Choroid plexus epithelial cell (primary cell): ENCODE measurements at places on chromosomes 13 and 19.

- peak; percentile 99 for DNase-seq
Observed at GRCh38 chr19:9791552-9792205, 23.1 kb upstream of the ZNF846 start.

DNA sequence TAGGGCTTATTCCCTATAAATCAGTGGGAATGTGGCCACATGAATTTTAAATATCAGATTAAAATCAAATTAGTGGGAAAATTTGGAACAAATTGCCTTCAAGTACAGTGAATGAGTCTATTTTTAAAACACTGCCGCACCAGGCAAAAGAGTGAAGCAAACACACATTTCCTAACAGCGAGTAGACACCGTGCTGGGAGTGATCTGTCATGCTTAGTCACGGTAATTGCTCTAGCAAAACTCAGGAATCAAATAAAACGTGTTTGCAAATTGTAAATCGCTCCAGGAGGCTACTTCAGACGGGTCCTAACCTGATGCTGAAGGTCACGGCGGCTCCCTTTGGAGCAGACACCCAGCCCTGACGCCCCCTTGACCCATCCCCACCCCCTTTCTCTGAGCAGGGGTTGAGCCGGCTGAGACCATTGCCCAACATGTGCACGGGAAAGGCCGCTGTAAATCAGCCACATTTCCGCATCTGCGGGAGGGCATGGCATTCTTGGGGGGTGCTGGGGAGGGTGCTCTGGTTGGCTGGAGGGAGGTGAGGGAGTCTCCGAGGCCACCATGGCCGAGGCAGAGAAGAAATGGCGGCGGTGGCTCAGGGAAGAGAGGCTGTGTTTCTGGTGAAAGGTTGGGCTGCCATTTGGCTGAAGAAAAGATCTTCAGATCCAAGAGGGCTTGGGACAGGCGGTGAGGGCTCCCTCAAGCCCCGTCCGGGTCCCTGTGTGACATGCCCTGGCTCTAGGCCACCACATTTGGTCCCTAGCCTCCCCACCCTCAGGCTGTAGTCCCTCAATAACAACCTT lies 8.9 kb downstream of the CEBPA start:
- DNase-seq: peak; percentile 86

DNA sequence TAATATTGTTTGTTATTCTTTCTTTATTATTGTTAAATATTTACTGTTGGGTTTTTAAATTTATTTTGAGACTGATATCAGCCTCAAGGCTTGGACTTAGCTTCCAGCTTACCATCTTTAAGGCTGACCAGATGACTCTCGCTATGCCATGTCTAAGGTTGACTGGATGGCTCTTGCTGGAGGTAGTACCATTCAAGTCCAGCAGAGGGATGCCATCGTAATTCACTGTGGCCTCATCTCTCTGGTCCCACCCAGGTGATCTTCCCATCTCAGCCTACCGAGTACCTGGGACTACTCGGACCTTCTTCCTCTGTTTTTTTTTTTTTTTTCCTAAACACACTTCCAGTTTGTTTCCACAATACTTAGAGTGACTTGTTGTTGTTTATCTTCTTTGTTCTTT lies 41.7 kb upstream of the ZNF91 start:
- DNase-seq: no peak

- DNase-seq: no peak
Observed at GRCh38 chr13:47869776-47870175, 131.3 kb downstream of the SUCLA2 start.

DNA sequence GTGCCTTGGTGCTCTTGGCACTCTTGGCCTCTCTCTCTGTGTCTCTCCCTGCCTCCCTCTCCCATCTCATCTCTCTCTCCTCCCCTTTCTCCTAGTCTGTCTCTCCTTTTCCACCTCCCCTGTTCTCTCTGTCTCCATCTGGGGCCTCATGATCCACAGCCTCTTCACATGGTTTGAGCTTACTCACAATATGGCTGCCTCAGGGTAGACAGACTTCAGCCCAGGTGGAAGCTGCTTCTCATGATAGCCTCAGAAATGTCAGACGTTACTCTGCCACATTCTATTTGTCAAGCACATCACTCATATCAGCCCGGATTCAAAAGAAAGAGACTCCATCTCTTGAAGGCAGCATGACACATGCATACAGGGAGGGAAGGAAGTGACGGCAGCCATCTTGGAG lies 18.4 kb upstream of the S1PR4 start:
- DNase-seq: no peak

DNA sequence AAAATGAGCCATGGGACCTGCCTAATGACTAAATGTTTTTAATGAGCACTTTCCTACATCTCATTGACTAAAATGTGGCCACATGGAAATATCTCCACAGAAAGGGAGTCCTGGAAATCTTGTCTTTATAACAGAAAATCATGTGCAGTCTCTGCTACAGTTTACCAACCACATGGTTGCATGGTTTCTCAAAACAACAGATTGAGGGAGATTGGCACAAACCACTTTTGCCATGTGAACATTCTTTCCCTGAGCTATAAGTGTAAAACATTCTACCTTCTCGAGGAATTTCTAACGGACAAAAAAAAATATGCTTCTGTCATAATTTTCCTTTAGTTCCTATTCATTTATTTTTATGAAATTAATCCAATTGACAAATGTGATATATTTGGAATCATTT lies 218.9 kb upstream of the SLITRK5 start:
- DNase-seq: no peak

DNA sequence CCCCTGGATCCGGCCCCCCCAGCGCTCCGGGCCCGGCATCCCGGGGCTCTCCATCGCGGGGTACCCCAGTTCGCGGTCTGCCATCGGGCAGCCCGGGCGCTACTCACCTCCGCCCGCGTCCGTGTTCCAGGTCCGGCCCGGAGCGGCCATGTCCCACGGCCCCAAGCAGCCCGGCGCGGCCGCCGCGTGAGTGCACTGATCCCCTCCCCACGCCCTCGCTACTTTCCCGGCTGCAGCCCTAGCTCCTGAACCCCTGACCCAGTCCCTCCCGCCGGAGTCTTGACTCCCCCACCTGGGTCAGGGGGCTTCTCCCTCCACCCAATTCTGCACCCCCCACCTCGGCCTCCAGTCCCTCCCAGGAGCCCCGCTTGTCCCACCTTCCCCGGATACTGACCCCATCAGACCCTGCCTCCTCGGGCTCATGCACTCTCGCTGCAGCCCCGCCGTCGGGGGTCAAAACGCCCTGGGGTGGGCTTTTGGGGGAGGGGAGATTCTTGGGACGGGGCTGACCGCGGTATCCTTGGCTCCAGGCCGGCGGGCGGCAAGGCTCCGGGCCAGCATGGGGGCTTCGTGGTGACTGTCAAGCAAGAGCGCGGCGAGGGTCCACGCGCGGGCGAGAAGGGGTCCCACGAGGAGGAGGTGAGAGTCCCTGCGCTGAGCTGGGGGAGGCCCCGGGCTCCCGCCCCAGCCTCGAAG lies 566 bp downstream of the HMG20B start:
- DNase-seq: peak; percentile 17

- no peak for DNase-seq
Observed at GRCh38 chr19:2783781-2784145, 690 bp upstream of the SGTA start.

GRCh38 chr19:474126-475078 lies 13.6 kb upstream of the SHC2 start:
- no peak for DNase-seq

GRCh38 chr13:94305463-94305862 lies 174.0 kb downstream of the DCT start:
- peak; percentile 94 for DNase-seq

- DNase-seq: no peak
Observed at GRCh38 chr13:28529836-28530235, 34.9 kb upstream of the FLT1 start.

GRCh38 chr13:110597041-110597689 lies 18.2 kb upstream of the NAXD start:
- DNase-seq: no peak

- no peak for DNase-seq
Observed at GRCh38 chr13:101262306-101262705, 154.0 kb downstream of the NALCN start.

DNA sequence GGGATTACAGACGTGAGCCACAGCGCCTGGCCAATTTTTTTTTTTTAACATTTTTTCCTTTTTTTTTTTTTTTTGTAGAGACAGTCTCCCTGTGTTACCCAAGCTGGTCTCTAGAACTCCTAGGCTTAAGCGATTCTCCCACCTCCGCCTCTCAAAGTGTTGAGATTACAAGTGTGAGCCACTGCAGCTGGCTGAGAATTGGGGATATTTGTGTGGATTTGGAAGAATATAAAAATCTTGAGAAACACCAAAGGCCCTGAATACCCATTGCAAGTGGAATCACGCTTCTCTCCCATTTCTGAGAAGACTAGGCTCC lies 79.9 kb upstream of the ABCC4 start:
- DNase-seq: no peak

DNA sequence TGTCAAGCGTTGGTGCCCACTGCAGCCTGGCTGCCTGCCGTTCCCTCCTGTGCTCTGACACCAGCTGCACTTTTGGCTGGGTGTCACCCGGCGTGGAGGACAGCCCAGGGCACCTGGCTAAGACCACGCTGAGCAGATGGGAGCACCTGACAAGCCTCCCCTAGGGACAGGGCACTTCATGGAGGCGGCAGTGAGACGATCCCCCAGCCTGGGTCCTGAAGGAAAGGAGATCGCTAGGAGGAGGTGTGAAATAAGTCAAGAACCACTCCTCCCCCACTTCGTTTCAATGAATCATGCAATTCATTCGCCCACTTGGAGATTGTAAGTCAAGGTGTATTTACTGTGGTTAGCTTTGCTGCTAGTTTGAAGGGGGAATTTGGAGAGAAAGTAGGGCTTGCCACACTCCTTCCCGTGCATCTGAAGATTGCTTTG lies 38.8 kb downstream of the VSTM2B start:
- no peak for DNase-seq

GRCh38 chr13:95115525-95115924 lies 185.7 kb downstream of the ABCC4 start:
- no peak for DNase-seq

- DNase-seq: no peak
Observed at GRCh38 chr13:92473765-92474475, 752.7 kb upstream of the GPC6 start.

GRCh38 chr13:75506018-75506417 lies 24.0 kb upstream of the TBC1D4 start:
- no peak for DNase-seq

DNA sequence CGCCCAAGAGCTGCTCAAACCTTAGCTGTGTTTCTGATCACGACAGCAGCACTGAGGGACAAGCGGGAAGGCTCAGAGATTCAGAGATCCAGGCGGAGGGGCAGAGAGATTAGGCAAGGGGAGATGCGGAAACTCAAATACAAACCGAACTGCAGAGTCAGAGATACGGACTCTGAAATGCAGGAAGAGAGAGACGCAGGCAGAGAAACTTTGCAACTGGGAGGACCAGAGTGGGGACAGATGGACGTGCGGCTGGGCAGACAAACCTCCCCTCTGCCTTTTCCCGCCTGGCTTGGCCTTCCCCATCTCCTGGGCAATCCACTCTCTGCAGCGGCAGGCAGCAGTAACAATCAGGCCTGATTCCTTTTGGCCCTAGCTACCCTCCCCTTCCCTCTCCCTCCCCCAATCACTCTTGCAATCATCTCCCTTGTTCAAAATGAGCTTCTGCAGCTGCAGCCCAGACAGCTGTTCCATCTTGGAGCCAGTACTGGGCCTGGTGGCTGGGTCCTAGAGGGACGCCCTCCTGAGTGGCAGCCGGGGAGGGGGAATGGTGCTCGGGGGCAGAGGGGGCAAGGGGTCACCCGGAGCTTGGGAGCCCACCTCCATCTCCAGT lies 29.7 kb downstream of the OLFM2 start:
- DNase-seq: no peak

- no peak for DNase-seq
Observed at GRCh38 chr13:65959305-65959704, 1270.8 kb downstream of the PCDH9 start.

GRCh38 chr13:90534617-90535370 lies 812.7 kb upstream of the MIR17HG start:
- DNase-seq: no peak

DNA sequence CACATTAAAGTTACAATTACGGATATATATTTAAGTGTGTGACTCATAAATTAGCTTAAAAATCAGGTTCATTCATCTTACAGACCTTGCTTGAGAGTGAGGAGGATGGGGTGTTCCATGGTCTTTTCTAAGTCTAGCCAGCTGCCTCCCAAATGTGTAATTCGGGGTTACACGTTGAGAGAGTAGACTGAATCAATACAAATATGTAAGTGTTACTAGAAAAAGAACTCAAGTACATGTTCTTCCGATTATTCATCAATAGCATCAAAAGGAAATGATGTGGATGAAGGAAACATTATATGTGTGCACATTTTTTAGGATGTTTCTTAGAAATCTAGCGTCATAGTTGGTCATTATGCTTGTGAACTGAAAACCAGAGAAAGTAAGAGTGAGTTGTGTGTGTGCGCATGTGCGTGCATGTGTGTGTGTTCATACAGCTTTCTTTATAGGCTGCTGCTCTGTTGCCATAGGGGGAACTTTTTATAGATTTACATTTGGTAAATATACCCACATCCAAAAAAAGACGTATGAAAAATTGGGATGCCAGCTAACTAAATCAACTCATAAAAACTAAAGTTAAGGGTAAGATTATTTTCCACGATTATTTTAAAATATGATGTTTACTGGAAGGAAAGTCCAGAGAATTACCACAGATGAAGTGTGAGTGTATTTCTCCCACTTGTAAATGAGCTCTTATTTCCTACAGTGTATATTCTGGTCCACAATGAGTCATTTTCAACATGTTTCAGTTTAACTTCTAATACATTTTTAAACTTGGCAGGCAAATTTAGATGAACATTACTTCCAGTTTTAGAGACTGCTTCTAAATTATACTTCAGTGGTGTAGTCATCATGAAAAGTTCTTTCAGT lies 82.4 kb downstream of the PIBF1 start:
- DNase-seq: peak; percentile 22

- no peak for DNase-seq
Observed at GRCh38 chr13:50712881-50713280, 130.6 kb downstream of the DLEU7 start.
